Activated T-helper 2 cell treated with anti-CD3 and anti-CD28 coated beads, Interferon-gamma antibody, Interleukin-2, Interleukin-4, amounts not matched to agents 10 μg/mL and 5 μg/mL and 100 μg/mL, durations not matched to agents 14 hours and 24 hours and 36 hours (primary cell): ENCODE measurements at places on chromosomes 5 and 9. TPM values are rescaled to one million over a fixed set of nuclear protein-coding genes. Genes with fewer than 3 reads are reported as not detected.

DNA sequence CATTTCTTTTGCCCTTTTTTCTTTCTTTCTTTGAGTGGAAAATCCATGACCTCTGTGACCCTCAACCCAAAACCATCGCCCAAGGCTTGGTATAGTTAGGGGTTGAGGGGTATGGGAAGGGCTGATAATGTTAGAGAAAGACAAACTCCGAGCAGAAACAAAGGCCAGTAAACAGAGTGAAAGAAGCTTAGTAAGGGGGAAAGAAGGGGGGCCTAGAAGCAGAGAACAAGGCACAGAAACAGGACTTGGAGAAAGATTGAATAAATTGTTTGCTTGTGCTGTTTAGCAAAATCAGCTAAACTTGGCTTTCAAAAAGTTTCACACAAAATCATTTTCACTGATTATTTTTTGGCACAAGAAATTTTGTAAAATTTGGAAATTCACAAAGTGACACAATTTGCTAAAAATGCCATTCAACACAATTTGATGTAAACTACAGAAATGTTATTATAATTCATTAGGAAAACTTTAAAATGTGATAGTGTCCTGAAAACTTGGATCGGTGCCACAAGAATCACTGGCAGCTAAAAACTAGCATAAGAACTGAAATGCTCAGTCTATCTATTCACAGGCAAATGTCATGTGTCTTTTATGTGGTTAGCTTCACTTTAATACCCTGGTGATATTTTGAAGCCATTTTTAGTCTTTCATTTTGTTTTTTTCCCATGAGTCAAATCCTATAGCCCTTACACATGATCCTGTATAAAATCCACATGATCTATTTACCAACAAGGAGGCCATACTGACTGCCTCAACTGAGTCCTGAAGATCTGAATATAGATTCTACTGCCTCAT is 276.4 kb downstream of the NR2F1-AS1 start:
- no peaks in the 10 kb centered on the region for H3K27me3 ChIP-seq
- no peak overlapping the region for H3K27ac ChIP-seq
- no peaks in the 10 kb centered on the region for H3K36me3 ChIP-seq
- no peak overlapping the region for H3K4me3 ChIP-seq
- no peaks in the 10 kb centered on the region for H3K4me1 ChIP-seq

GRCh38 chr5:119402081-119402480 is 46.3 kb downstream of the TNFAIP8 start:
- H3K4me1 ChIP-seq, result peaks cover 34% of the 10 kb centered on the region
- H3K36me3 ChIP-seq, result peaks cover 10% of the 10 kb centered on the region
- H3K27me3 ChIP-seq, result no peaks in the 10 kb centered on the region

DNA sequence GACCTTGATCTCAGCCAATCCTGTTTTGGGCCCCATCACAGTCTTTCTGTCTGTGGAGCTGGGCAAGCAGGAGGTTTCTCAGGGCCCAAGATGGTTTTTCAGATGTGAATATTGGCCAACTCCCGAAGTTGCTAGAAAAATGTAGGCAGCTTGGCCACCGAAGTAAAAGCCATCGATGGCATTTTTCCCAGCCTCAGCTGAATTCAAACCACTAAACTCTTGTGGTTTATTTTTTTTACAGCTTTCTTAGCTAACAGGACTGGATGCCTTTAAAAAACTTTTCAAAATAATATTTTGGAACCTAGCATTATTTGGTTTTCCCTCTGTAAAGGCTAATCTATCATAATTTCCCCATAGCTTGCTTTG is 102.5 kb upstream of the ERCC6L2 start:
- H3K4me1 ChIP-seq, result no peaks in the 10 kb centered on the region
- no peak overlapping the region for H3K27ac ChIP-seq
- peaks cover 43% of the 10 kb centered on the region for H3K27me3 ChIP-seq
- no peak overlapping the region for H3K4me3 ChIP-seq
- no peaks in the 10 kb centered on the region for H3K36me3 ChIP-seq

- H3K4me1 ChIP-seq, result no peaks in the 10 kb centered on the region
- no peaks in the 10 kb centered on the region for H3K36me3 ChIP-seq
- no peaks in the 10 kb centered on the region for H3K27me3 ChIP-seq
- no peak for DNase-seq
- H3K4me3 ChIP-seq, result no peak overlapping the region
Measured at GRCh38 chr9:86997156-86997555, 49.9 kb upstream of the GAS1 start.

- H3K4me1 ChIP-seq, result no peaks in the 10 kb centered on the region
- DNase-seq, result no peak
- H3K27ac ChIP-seq, result no peak overlapping the region
- no peak overlapping the region for H3K4me3 ChIP-seq
- no peaks in the 10 kb centered on the region for H3K36me3 ChIP-seq
Measured at GRCh38 chr9:72681283-72681630, 159.8 kb downstream of the TMC1 start.

DNA sequence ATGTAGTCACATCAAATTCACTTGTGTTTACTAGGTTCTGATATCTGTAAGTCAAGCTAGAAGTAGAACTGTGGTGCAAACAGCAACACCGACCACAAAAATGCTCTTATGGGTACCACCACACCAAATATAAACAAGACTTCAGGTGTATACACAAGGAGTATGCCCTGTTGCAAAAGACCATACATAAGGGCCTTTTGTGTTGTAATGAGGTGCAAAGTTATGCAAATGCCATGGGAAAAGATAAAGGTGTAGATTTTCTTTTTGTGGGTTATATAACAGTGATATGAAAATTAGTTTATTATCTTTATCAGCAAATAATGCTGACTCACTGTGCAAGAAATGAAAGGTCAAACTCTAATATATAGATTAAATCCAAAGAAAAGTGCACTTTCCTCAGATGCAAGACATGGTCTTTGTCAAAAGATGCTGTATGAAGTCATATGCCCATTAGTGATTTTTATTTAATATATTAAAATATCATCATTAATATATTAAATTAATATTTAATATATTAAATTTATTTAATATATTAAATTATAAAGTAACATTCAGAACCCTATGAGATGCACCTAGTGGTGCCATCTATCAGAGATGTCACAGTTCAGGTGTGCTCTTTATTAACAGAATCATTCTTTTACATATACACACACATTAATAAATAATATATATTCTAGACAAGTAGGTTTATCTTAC is 26.7 kb upstream of the ALDH1A1 start:
- no peak for DNase-seq
- no peaks in the 10 kb centered on the region for H3K27me3 ChIP-seq
- no peak overlapping the region for H3K4me3 ChIP-seq
- no peaks in the 10 kb centered on the region for H3K4me1 ChIP-seq

DNA sequence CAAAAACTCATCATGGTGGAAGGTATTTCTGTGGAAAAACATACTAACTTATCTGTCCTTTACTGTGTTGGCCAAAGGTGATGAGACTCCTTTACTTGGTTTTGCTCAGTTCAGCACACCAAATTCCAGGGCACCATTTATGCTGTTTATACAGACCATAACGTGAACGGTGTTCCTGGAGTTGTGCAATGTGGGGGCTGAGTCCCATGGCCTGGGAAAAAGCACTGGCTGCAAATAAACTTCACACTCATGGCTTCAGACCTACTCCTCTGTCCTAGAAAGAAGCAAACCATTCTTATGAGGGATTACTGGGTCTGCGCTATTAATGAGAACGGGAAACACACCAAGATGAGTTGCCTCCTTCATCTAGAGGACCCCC is 10.4 kb downstream of the FREM1 start:
- H3K4me1 ChIP-seq, result no peaks in the 10 kb centered on the region
- H3K4me3 ChIP-seq, result no peak overlapping the region
- no peaks in the 10 kb centered on the region for H3K27me3 ChIP-seq

- no peak overlapping the region for H3K4me3 ChIP-seq
- DNase-seq, result no peak
- H3K27me3 ChIP-seq, result peaks cover 9% of the 10 kb centered on the region
- no peaks in the 10 kb centered on the region for H3K36me3 ChIP-seq
- H3K4me1 ChIP-seq, result peaks cover 6% of the 10 kb centered on the region
Measured at GRCh38 chr5:38831909-38832308, 13.9 kb upstream of the OSMR start.

- H3K4me3 ChIP-seq, result no peak overlapping the region
- H3K36me3 ChIP-seq, result peaks cover 3% of the 10 kb centered on the region
Measured at GRCh38 chr5:58455066-58455465, 4.8 kb downstream of the PLK2 start.

DNA sequence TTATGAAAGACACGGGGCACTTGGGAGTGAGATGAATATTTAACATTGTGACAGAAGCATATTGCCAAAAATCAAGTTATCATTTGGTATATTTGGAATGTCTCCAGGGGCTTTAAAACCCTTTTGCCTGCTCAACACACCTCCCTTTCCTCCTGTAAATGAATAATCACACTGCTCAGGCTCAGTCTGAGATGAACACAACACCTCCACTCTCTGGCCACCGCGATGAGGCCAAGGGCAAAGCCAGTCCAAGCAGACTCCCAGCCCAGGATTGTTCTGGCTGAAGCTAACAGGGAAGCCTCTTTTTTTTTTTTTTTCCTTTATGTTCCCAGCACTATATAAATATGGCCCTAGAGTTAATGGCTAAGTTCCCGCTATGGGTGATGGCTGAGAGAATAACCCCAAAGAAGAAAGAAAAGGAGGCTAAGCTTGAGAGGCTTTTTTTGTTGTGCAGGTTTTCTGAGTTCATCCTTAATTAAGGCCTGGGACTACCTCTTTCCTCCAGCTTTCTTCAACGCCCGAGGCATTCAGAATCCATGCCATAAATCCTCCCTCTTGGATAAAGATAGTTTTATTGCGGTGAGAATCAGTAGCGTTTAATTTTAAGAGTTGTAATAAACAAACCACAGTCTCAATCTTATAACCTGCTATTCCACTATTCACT is 10.5 kb upstream of the ERAP1 start:
- DNase-seq, result no peak
- no peaks in the 10 kb centered on the region for H3K36me3 ChIP-seq
- H3K27ac ChIP-seq, result no peak overlapping the region
- H3K4me3 ChIP-seq, result no peak overlapping the region

- peaks cover 36% of the 10 kb centered on the region for H3K27me3 ChIP-seq
- H3K27ac ChIP-seq, result no peak overlapping the region
- DNase-seq, result peak; percentile 26
- peak overlapping the region; percentile 86 for H3K4me3 ChIP-seq
- peaks cover 18% of the 10 kb centered on the region for H3K4me1 ChIP-seq
- H3K36me3 ChIP-seq, result no peaks in the 10 kb centered on the region
Measured at GRCh38 chr9:111597852-111598732, 1.4 kb downstream of the PTGR1 start.

- H3K4me3 ChIP-seq, result peak overlapping the region; percentile 85
- peak overlapping the region; percentile 46 for H3K27ac ChIP-seq
- DNase-seq, result peak; percentile 19
- H3K27me3 ChIP-seq, result peaks cover 33% of the 10 kb centered on the region
Measured at GRCh38 chr9:27528886-27529315, 713 bp downstream of the MOB3B start.

DNA sequence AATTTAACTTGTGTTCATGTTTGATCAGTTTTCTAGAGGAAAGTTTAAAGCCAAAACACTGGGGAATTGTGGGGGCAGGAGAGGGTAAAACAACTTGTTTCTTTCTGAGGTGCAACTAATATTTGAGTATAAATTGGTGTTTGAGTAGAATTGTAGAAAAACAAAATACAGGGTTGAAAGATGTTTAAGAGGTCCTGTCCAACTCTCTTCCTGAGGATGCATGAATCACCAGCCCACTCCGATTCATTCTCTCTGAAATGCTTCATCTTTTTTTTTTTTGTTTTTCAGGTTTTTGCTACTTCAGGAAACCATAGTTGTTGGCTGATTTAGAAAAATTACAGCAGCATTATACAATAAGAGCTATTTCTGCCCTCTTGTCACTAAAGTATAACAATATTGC is 42.4 kb upstream of the TMC1 start:
- no peak overlapping the region for H3K4me3 ChIP-seq
- H3K36me3 ChIP-seq, result no peaks in the 10 kb centered on the region
- H3K27me3 ChIP-seq, result no peaks in the 10 kb centered on the region
- peaks cover 33% of the 10 kb centered on the region for H3K4me1 ChIP-seq

GRCh38 chr5:116271446-116272025 is 186.7 kb downstream of the COMMD10 start:
- no peaks in the 10 kb centered on the region for H3K27me3 ChIP-seq
- H3K27ac ChIP-seq, result no peak overlapping the region
- no peaks in the 10 kb centered on the region for H3K36me3 ChIP-seq
- no peak for DNase-seq

DNA sequence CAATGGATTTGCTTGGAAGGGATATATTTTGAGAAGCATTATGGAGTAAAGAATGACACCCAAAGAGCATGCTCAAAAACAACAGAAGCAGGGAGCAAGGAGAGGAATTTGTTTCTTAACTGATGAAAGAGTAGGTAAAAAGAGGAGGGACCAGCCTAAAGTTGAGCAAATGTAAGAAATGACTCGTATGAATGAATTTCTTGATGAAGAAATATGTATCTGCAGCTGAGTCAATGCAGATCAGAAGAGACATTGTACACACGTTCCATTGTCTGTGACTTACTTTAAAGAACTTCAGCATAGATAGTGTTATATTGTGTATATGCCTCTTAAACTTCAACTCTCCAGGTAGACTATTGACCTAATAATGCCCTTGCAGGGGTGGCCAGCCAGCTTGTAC is 112.7 kb upstream of the NREP start:
- no peak for DNase-seq
- H3K4me3 ChIP-seq, result no peak overlapping the region
- H3K27me3 ChIP-seq, result no peaks in the 10 kb centered on the region
- no peaks in the 10 kb centered on the region for H3K36me3 ChIP-seq
- H3K27ac ChIP-seq, result no peak overlapping the region

GRCh38 chr9:72894342-72894741 is 58.5 kb downstream of the ALDH1A1 start:
- no peak overlapping the region for H3K27ac ChIP-seq
- H3K27me3 ChIP-seq, result no peaks in the 10 kb centered on the region
- DNase-seq, result no peak
- no peaks in the 10 kb centered on the region for H3K4me1 ChIP-seq
- no peaks in the 10 kb centered on the region for H3K36me3 ChIP-seq
- no peak overlapping the region for H3K4me3 ChIP-seq

DNA sequence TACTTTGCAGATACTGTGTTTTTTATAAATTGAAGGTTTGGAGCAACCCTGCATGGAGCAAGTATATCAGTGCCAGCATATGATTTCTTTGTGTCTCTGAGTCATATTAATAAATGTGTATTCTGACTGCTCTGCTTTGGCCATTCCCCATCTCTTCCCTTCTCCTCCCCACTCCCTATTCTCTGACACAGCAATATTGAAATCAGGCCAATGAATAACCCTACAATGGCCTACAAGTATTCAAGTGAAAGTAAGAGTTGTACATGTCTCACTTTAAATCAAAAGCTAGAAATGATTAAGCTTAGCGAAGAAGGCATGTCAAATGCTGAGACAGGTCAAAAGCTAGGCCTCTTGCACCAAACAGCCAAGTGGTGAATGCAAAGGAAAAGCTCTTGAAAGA is 82.2 kb upstream of the TLX3 start:
- no peaks in the 10 kb centered on the region for H3K36me3 ChIP-seq
- H3K4me1 ChIP-seq, result no peaks in the 10 kb centered on the region
- peaks cover 5% of the 10 kb centered on the region for H3K27me3 ChIP-seq
- no peak for DNase-seq
- H3K4me3 ChIP-seq, result no peak overlapping the region

Gene NR6A1
- total RNA-seq, result 1.5 and 1.8 TPM in 2 replicates

Gene ACTBL2
- not detected in 2 replicates for total RNA-seq

Gene FOXD1
- 0.11 and 0.25 TPM in 2 replicates for total RNA-seq

Gene GPX8
- total RNA-seq, result not detected in 2 replicates

Gene PCDHB4
- not detected in 2 replicates for total RNA-seq

Gene CCL27
- total RNA-seq, result 0.25 and 0.55 TPM in 2 replicates

Gene SLC46A2
- total RNA-seq, result not detected in 2 replicates

Gene IL9
- total RNA-seq, result 94.0 and 104 TPM in 2 replicates
